ENCODE measurements at places on chromosomes 4 and X. TPM values are rescaled to one million over a fixed set of nuclear protein-coding genes. Genes with fewer than 3 reads are reported as not detected.

GRCh38 chr4:41784191-41784979 is 35.9 kb upstream of the PHOX2B start:
- no peak for DNase-seq

DNA sequence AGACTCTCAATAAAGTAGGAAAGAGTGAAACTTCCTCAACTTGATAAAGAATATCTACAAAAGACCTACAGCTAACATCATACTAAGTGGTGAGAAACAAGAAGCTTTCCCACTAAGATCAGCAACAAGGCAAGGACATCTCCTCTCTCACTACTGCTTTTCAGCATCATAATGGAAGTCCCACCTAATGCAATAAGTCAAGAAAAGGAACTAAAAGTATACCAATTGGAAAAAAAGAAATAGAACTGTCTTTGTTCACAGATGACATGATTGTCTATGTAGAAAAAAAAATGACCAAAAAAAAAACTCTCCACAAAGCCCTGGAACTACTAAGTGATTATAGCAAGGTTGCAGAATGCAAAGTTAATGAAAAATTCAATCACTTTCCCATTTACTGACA is 25.1 kb upstream of the SH3RF1 start:
- DNase-seq, result no peak

DNA sequence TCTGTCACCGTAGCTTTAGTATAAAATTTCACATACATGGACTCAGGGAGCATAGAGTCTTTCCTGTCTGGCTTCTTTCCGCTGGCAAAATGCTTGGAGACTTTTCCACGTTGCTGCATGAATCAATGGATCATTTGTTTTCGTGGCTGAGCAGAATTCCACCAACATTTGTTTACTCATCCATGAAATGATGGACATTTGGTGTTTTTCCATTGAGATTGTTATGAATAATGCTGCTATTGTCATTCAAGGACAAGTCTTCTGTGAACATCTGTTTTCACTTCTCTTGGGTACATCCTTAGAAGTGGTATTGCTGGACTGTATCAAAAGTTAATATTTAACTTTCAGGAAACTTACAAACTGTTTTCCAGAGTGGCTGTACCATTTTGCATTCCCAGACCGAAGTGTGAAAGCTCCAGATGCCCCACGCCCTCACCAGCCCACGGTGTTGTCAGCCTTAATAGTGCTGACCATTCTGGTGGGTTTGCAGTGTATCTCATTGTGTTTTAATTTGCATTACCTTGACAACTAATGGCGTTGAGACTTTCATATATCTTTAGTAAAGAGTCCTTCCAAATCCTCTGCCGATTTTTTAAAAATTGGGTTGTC is 5.8 kb upstream of the TMEM271 start:
- DNase-seq, result no peak

FAAH2 gene
- 0.60 TPM for total RNA-seq

- DNase-seq, result peak; percentile 46
Observed at GRCh38 chr4:46124773-46125413, 1.0 kb upstream of the GABRG1 start.

GRCh38 chrX:79065696-79066095 is 78.8 kb upstream of the GPR174 start:
- DNase-seq, result no peak

- DNase-seq, result no peak
Observed at GRCh38 chr4:168408620-168409019, 71.7 kb downstream of the DDX60L start.

DNA sequence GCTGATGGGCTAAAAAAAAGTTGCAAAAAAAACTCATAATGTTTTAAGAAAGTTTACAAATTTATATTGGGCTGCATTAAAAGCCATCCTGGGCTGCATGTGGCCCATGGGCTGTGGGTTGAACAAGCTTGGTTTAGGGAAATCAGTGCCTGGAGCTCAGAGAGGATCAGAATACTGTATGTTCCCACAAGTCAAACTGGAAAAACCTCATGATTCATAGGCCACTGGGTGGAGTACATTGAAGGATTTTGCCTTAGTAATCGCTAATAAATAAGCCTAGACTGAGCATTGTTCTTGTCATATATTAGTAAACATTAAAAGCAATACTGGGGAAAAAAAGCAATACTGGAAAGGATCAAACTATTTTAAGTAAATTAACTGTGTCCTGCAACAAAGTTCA is 246.3 kb upstream of the TAPT1 start:
- no peak for DNase-seq

GRCh38 chr4:73990988-73991741 is 3.2 kb upstream of the PPBP start:
- DNase-seq, result no peak

ZNF518B gene
- 17.8 TPM for total RNA-seq

TMEM154 gene
- 4.0 TPM for total RNA-seq

PLP1 gene
- 5.0 TPM for total RNA-seq

DNA sequence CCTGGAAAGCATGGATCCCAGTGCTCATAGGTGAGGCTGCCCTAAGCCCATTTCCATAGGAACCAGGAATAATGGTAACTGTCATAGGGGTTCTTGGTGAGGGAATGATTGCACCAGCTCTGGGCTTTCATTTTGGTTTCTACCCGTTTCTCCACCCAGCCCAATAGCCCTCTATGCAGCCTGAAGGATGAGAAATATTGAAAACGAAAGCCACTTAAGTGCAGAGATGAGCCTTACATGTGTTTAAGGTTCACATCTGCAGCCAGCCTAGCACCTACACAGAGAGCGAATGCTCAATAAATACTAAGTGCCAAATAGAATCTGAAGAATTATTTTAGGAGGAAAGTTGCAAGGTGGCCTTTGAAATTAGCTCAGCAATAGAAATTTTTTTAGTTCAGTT is 60.4 kb downstream of the MCF2 start:
- no peak for DNase-seq

- no peak for DNase-seq
Observed at GRCh38 chrX:118627084-118627758, 100.2 kb upstream of the IL13RA1 start.

CDK16 gene
- 53.5 TPM for total RNA-seq

DNA sequence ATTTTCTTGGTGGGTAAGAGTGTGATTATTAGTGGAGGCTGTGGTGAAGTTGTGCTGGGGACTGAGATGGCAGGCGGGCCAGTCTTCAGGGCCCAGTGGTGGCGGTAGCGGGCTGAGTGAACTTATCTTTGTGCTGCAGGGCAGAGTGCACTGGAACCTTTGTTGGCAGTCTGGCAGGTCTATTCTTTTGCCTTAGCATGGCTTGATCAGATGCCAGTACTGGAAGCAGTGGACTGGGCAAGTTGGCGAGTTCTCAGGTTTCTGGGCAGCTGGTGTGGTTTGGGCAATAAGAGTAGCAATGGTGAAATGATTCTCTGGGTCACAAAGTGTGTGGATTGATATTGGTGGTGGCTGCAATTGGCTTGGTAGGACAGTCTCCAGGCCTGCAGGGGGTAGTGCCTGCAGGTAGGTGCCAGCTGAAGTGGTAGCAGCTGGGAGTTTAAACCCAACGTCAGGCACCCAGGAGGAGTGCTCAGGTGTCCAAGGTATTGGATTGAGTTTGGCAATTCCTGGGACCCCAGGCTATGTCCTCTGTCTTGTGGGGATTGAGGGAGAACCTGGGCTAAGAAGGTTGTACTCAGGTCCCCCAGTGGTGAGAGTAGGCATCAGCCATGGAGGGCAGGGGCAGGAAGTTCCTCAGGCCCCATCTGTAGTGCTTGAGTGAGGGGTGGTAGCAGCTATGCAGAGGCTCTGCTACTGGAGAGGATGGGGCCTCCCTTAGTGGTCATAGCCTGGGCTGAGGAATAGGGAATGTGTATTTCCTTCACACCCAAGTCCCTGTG is 34.9 kb upstream of the SLC25A14 start:
- DNase-seq, result no peak

- no peak for DNase-seq
Observed at GRCh38 chrX:136143711-136144110, 3.6 kb upstream of the FHL1 start.

DNA sequence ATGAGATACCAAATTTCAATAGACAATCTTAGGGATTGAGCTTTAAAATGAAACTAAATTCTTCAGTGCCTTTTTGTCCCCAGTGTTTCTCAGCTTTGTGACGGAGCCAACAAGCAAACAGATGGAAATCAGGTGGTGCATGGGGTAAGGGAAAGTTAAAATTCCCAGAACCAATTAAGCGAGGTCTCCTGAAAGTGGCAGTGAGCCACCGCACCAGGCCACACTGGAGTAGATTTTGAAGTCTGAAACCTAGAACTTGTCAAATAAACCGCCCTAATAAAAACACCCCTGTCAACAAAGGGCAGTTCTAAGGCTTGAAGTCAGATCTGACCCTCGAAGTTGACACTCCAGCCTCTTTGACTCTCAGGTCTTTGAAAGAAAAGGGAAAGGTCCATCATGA is 40.6 kb upstream of the DYNLT3 start:
- DNase-seq, result no peak

TMEM150C gene
- 9.7 TPM for total RNA-seq

- DNase-seq, result no peak
Observed at GRCh38 chrX:104008831-104009230, 4.7 kb downstream of the H2BW1 start.

- no peak for DNase-seq
Observed at GRCh38 chrX:7233580-7234406, 85.8 kb upstream of the PUDP start.

DNA sequence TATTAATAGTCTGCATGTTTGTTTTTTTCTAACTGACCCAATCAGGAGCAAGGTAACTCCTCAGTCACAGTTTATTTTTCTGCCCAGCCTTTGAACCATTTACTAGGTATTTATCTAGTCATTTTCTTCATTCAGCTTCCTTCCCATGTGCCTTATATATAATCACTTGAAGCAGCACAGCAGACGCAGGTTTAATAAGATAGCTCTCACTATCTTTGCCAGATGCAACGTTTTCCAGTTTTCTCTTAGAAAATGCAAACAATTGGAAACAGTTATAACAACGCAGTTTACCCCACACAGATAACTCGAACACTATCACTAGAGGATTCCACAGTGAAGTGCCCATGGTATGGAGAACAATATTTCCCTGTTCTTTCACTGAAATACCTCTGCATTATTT is 56.4 kb upstream of the NFKB1 start:
- DNase-seq, result no peak

DNA sequence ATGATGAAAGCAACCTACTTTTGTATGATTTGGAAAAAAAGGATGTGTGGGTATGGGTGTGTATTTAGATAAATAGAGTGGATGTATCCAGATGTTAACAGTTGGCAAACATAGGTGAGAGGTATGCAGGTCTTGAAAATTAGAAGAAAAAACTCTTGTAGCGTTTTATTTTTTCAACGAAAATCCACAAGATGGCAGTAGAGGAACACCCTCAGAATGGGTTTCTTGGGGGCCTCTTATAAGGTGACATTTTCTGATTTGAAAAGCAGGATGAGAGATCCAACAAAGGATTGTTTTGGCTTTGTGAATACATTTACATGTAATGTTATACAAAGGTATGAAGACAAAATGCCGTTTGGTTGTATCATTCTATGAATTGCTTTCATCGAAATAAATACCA is 68.3 kb downstream of the FMR1NB start:
- no peak for DNase-seq

- no peak for DNase-seq
Observed at GRCh38 chrX:47797084-47797483, 39.6 kb upstream of the ZNF81 start.

DNA sequence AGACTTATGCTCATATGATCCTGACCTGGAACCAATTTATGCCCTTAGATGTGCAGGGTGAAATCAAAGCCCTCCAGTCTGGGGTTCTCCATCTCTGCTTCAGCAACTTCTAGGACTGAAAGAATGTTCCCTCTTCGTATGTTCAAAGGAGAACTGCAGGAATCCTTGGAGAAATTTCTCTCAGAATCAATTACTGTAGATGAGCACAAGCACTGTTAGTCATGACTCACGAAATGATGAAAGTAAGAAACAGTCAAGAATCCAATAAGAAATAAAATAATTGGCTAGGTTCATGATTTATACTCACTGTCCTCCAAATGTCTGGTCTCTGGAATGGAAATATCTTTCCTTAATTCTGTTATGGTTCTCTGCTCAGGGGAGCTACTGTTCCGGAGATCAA is 348.2 kb downstream of the PDGFC start:
- no peak for DNase-seq

SCML1 gene
- total RNA-seq, result 12.7 TPM

SLIT2 gene
- 29.6 TPM for total RNA-seq

DNA sequence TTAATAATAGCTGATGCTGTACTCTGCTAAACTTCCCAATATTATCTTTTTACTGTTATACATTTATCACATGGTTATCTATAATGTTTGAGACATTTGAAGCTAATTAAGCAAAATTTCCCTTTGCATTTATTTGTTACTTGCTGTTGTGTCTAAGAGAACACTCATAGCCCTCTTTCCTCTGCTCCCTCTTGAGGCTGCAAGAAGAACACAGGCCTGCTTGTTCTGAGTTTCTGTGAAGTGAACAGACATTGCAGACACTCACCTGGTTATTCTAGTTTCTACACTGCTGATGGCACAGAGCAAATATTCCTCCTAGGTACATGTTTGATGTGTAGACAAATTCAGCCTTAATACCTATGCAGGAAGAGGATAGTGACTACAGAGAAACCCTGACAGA is 367.8 kb downstream of the GASK1B start:
- DNase-seq, result no peak

- peak; percentile 93 for DNase-seq
Observed at GRCh38 chr4:2792711-2793585, at the start of gene SH3BP2. Gene SH3BP2, plus strand, starts transcription at chr4:2793085. Its CDS starts 27,533 bp downstream, at chr4:2820618.

GRCh38 chrX:84258708-84259107 is 70.7 kb upstream of the RPS6KA6 start:
- DNase-seq, result no peak

DNA sequence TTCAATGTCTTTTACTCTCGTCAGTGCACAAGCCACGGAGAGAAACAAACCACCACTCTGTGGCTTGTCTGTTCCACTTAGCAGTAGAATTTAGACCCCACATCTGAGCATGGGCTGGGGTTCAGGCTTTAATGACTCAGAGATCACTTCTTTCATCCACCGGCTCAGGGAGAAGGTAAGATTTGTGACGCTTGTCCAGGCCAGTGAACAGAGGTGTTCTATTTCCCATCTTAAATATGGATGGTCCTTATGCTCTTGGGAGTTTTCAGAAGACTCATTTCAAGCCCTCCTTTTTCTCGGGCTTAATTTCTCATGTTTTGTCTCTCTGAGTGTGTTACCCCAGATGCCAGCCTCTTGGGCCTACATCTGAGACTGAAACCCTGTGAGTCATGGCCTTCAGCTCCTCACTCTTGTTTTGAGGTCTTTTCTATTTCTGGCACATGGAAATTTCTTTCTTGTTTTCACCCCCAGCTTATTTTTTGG is 127.4 kb upstream of the SFRP2 start:
- DNase-seq, result no peak

HSPA4L gene
- total RNA-seq, result 7.7 TPM

DNA sequence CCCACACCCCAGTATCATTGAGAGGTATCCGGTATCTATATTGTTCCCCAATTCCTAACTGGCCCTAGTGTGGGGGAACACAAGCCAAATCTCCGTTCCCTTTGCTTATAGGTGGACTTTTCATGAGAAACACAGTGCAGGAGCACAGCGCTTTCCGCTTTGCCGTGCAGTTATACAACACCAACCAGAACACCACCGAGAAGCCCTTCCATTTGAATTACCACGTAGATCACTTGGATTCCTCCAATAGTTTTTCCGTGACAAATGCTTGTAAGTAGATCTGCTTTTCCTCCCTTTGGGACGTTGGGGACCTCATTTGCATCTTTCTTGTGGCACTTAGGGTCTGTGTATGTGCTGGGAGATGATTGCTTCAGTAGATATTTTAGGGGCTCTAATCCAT is 1.6 kb downstream of the GRIA3 start:
- DNase-seq, result no peak

All from posterior vena cava (tissue), 2 donors.